Activated CD8-positive, alpha-beta T cell treated with anti-CD3 and anti-CD28 coated beads, Interleukin-2, amount 10 ng/mL, durations not matched to agents 7 days and 5 days (primary cell): ENCODE measurements at places on chromosomes 7 and 10.

GRCh38 chr7:66837007-66837406 lies 84.0 kb upstream of the TMEM248 start:
- H3K4me1 ChIP-seq, result no peaks in the 10 kb centered on the region
- no peaks in the 10 kb centered on the region for H3K36me3 ChIP-seq
- H3K4me3 ChIP-seq, result no peak overlapping the region

DNA sequence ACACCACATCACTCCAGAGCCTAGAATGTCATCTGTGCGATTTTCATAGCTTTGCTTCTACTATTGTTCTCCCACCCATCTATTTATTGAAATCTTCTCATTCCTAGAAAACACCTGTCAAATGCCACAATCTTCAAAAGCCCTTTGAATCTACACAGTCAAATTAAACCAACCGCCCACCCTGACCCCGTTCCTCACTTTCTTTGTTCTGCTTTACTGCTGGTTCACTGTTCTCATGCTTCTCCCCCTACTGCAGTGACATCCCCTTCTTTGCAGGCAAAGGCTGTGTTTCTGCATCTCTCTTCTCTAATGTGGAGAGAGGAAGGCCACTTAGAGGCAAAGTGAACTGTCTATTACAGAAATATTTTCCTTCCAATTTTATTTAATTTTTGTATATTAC lies 152.4 kb upstream of the NEBL start:
- H3K27me3 ChIP-seq, result no peaks in the 10 kb centered on the region
- no peak overlapping the region for H3K27ac ChIP-seq
- no peak for DNase-seq
- no peaks in the 10 kb centered on the region for H3K36me3 ChIP-seq

GRCh38 chr10:17756557-17757217 lies 4.7 kb downstream of the TMEM236 start:
- H3K36me3 ChIP-seq, result no peaks in the 10 kb centered on the region
- peak overlapping the region; percentile 15 for H3K4me3 ChIP-seq
- H3K27me3 ChIP-seq, result no peaks in the 10 kb centered on the region
- H3K4me1 ChIP-seq, result peaks cover 7% of the 10 kb centered on the region
- no peak for DNase-seq
- no peak overlapping the region for H3K27ac ChIP-seq

DNA sequence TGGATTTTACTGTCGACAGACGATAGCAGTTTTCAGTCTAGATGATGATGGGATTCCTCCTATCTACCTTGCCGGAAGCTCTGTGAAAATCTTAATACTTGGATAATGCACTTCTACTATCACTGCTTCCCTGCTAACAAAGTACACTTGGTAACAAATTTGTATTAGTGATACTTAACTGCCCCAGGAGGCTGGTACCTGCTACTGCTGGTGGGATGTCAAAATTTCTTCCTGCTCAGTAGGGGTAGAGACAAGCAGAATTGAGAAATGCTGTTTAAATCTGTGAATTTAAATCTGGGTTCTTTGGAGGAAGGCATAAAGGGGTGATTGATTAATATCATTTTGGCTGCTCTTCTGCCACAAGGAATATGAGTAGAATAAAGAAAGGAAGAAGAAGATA lies 99.8 kb upstream of the STRIP2 start:
- no peak overlapping the region for H3K27ac ChIP-seq
- no peaks in the 10 kb centered on the region for H3K27me3 ChIP-seq
- H3K36me3 ChIP-seq, result no peaks in the 10 kb centered on the region
- H3K4me1 ChIP-seq, result no peaks in the 10 kb centered on the region
- DNase-seq, result no peak

DNA sequence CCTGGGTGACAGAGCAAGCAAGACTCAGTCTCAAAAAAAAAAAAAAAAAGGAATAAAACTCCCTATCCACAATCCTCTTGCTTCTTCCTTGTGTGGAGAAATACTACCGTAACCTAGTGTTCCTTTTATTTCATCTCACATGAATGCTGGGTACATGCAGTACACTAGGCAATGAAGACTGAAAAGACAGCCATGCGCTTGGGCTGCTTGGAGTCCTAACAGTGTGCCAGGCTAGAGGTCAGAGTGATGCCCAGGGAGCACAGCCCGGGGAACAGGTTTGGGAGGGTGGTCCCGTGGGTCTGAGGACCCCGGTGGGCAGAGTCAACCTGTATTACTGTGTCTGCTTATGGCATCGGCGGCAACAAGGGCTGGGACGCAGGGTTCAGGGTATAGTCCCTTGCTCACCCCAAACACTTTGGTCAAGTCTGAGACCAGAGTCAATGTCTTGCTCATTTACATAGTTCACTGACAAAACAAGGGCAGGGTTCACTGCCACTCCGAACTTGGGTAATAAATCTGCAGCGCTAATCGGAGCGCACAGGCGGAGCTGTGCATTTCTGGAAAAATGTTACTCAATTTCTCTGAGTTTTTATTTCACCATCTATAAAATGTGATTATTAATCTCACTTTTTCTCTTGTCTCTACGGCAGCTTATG lies 118.0 kb downstream of the CLEC2L start:
- no peak for DNase-seq
- no peak overlapping the region for H3K27ac ChIP-seq
- H3K36me3 ChIP-seq, result peaks cover 8% of the 10 kb centered on the region

DNA sequence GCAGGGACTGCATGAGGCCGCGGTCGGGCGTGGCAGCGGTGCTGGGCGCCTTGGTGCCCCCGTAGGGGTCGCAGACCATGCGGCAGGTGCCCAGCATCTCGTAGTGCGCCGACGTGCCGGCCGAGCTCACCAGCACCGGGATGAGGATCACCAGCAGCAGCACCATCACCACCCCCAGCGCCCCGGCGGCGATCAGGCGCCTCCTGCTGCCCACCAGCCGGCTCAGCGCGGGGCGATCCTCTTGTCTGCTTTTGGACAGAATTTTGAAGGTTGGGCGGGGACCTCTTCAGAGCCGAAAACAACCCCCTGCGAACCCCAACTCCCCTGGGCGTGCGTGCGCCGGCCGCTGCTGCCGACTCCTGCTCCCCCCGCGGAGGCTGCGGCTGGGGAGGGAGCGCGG lies 779 bp downstream of the C1QL3 start:
- no peak overlapping the region for H3K27ac ChIP-seq
- DNase-seq, result peak; percentile 45
- H3K27me3 ChIP-seq, result peaks cover 41% of the 10 kb centered on the region
- peaks cover 10% of the 10 kb centered on the region for H3K4me1 ChIP-seq
- peaks cover 3% of the 10 kb centered on the region for H3K36me3 ChIP-seq
- H3K4me3 ChIP-seq, result peak overlapping the region; percentile 48

DNA sequence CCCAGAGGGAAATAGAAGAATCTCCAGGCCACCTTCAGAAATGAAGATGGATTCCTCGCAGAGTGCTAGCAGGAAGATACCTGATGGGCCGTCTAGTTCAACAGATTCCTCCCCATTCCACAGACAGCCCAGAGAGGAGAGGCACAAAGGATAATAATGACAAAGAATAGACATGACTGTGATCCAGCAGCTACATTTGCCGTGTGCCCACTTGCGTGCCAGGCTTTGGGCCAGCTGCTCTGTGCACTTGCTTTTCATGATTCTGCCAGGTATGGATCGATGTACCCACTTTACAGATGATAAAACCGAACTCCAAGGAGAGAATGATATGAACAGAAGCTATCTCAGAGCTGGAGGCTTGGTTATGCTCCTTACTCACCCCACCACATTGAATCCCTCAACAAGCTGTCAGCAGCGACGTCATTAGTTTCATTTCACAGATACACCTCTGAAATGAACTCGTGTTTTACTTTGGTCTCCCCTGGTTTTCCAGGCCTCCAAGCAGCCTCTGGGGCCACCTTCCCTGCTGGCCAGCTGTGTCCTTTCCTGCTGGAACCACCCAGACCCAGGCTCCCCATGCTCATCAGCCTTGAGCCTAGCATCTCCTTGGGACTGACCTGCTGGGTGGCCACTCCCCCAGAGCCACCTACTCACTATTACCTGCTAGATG lies 11.9 kb upstream of the WDFY4 start:
- no peak for DNase-seq
- no peaks in the 10 kb centered on the region for H3K4me1 ChIP-seq
- H3K27me3 ChIP-seq, result no peaks in the 10 kb centered on the region
- no peak overlapping the region for H3K4me3 ChIP-seq
- no peaks in the 10 kb centered on the region for H3K36me3 ChIP-seq

GRCh38 chr7:103297837-103298179 lies 573 bp downstream of the PMPCB start:
- peak overlapping the region; percentile 85 for H3K27ac ChIP-seq
- peak overlapping the region; percentile 79 for H3K4me3 ChIP-seq
- peaks cover 8% of the 10 kb centered on the region for H3K27me3 ChIP-seq
- peaks cover 26% of the 10 kb centered on the region for H3K4me1 ChIP-seq
- DNase-seq, result no peak
